IPS-NIHi11 (cell line): ENCODE measurements at places on chromosomes 1 and 21.

- no peak for DNase-seq
Observed at GRCh38 chr1:31706384-31707058, 2.7 kb upstream of the COL16A1 start.

DNA sequence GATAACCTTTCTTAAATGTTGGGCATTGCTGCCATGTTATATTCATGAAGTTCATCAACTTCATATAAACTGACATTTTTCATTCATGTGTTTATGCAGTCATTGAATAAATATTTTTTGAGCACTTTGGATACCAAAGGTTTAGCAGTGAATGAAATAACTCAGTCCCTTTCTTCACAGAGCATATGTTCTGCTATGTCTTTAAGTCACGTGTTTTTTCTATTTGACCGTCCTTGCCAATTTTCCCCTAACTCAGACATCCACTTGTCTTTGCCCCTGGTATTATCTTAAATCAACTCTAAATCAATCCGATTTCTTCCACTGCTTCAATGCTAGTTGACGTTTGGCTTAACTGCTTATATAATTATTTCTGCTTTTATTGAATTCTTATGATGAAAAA lies 16.6 kb downstream of the ADARB1 start:
- DNase-seq, result no peak

DNA sequence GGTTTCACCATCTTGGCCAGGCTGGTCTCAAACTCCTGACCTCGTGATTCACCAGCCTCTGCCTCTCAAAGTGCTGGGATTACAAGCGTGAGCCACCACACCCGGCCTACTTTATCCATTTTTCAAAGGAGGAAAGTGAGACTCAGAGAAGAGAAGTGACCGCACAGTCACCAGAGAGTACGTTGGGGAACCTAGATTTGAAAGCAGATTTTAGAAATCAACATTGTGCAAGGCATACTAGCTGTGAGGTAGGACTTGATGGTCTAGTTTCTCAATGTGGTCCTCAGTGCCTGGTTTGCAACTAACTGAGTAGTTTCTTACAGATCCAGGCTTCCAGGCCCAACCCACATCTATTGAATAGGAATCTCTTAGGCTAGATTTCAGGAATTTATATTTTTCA lies 1.7 kb upstream of the PRCC start:
- DNase-seq, result no peak

GRCh38 chr1:107574044-107574443 lies 390.9 kb downstream of the VAV3 start:
- no peak for DNase-seq

GRCh38 chr1:246170574-246171261 lies 336.4 kb downstream of the SMYD3 start:
- no peak for DNase-seq

DNA sequence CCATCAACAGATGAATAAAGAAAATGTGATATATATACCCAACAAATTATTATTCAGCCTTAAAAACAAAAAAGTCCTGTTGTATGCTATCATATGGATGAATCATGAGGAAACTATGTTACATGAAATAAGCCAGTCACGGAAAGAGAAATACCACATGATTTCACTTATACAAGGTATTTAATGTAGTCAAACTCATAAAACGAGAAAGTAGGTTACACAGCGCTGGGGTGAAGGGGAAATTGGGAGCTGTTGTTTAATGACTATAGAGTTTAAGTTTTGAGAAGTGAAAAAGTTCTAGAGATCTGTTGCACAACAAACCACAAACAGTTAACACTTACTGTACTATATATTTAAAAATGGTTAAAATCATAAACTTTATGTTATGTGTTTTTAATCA lies 58.5 kb downstream of the SLC25A24 start:
- DNase-seq, result no peak

- DNase-seq, result peak; percentile 37
Observed at GRCh38 chr1:109821221-109821669, 57.5 kb upstream of the EPS8L3 start.

- DNase-seq, result no peak
Observed at GRCh38 chr21:36245649-36246048, 74.3 kb upstream of the MORC3 start.

DNA sequence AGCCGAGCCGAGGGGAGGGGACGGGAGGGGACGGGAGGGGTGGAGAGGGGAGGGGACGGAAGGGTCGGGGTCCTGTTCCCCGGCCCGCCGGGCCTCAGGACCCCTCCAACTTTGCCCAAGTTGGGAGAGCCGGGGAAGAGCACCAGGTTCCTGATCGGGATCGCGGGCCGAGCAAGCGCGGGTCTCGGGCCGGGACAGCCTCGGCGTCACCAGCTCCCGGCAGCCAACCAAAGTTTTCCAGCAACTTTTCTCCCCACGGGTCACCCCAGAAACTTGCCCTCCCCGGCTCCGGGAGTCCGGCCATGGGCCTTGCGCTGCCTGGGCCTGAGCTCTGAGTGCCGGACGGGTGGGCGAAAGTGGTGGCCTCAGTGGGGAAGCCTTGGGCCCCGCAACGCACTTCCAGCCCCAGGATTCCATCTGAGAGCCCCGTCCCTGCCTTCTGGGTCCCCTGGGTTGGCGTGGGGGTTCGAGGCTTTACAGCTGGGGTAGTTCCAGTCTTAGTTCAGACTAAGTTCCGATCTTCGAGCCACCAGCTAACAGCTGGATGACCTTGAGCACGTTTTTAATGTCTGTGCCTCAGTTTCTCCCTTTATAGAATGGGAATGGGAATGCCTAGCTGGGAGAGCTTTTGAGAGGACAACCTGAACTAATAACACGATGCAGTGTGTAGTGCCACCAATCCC lies 458 bp downstream of the ZC3H12A start:
- no peak for DNase-seq

- no peak for DNase-seq
Observed at GRCh38 chr1:180494370-180494769, 8.0 kb downstream of the ACBD6 start.

DNA sequence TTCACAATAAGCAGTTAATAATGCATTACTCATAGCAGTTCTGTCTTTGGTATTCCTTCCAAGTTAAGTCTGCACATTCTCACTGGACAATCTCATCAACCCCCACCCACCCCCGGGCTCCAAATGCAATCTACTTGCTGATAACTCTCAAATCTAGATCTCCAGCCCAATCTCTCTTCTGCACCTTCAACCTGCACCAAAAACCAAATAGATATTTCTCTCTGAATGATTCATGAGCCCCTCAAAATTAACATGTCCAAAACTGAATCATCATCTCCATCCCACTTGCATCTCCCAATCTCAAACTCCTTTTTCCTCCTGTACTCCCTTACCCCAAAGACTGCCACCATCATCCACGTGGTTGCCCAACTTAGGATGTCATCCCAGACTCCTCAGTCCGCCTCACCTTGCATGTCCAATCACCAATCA lies 2.7 kb downstream of the DOCK7 start:
- no peak for DNase-seq

DNA sequence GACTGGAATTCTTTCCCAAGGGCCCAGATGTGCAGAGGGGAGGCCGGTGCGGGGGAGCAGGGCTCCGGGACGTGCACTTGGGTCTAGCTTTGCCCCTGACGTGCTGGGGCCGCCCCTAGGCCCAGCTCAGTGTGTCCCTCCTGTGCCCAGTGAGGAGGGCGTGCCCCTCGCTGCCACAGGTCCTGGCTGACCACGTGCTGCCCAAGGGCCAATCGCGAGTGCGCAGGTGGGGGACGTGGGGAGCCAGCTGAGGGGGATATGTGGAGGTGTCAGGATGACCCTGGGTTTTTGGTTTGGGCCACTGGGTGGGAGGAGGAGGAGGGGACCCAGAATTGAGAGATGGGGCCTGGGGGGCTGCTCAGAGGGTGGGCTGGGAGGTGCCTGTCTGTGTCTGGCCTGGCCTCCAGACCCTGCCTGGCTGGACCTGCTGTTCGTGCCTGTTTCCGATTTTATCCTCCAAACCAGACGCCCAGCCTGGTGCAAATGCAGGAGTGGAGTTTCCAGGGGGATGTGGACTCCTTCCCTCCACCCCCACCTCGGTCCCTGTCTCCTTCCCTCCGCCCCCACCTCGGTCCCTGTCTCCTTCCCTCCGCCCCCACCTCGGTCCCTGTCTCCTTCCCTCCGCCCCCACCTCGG lies 6.1 kb upstream of the RNF223 start:
- peak; percentile 92 for DNase-seq

DNA sequence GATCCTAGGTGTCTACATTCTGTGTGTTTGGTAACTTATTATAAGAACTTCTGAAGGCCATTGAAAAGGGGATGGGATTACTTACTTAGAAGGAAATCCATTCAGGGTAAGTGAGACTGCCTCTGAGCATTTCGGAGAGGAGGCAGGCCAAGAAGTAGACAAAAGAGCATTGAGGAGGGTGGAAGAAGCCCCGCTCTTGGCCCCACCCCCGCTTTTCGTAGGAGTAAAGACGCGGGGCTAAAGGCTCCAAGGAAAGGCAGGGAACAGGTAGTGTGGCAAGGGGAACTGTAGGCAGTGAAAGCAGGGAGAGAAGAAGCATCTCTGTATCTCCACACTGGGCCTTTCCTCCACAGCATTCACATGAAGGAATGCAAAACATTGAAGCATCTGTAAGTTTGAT lies 51.8 kb upstream of the GRIK1 start:
- peak; percentile 22 for DNase-seq

DNA sequence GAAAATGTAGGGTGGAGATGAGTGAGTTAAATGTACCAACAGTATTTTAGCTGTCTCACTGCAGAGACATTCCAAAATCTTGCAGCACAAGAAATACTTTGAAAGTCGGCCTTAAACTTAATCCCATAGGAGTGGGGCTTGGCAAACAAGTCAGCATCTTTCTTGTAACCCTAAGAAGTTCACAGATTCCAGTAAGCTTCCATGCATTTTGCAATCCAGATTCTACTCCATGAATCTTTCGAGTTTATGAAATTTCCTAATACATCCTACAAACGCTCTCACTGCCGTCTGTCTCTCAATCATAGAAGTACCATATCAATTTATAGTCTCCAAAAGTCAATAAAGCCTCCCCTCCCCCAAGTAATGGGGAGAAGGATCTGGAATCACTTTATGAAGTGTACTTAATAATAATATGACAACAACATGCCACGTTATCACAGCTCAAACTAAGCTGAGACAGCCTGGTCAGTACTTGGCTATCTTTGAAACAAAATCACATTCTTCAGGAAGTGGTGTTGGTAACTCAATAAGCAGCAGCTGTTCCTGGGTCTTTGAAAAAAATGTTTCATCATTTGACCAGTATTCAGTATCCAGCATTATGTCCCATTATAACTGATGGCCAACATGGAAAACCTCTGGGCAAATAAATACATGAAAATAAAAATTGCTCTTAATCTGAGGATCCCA lies 317.4 kb upstream of the RUNX1 start:
- DNase-seq, result no peak

GRCh38 chr1:54711536-54711935 lies 4.1 kb upstream of the TTC4 start:
- no peak for DNase-seq

- DNase-seq, result no peak
Observed at GRCh38 chr1:226778657-226779058, 39.6 kb upstream of the ITPKB start.

DNA sequence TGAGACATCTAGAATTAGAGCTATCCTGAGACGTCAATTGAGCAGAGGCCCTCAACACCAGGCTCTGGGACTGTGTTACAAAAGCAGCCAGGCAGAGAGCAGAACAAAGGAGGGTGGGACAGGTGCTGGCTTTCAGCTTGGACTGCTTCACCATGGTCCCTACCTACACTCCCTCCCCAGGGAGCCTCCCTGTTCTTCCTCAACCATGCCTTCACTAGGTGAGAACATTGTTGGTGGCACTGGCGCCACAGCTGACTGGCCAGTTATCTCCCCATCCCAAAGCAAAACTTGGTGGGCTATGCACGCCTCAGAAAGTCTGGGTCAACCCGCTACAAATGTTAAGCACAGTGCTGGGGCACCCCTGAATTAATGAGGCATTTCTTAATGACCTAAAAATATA lies 87.8 kb downstream of the NMNAT2 start:
- peak; percentile 58 for DNase-seq

GRCh38 chr1:156056326-156056849 lies 1.8 kb downstream of the LAMTOR2 start:
- DNase-seq, result no peak

DNA sequence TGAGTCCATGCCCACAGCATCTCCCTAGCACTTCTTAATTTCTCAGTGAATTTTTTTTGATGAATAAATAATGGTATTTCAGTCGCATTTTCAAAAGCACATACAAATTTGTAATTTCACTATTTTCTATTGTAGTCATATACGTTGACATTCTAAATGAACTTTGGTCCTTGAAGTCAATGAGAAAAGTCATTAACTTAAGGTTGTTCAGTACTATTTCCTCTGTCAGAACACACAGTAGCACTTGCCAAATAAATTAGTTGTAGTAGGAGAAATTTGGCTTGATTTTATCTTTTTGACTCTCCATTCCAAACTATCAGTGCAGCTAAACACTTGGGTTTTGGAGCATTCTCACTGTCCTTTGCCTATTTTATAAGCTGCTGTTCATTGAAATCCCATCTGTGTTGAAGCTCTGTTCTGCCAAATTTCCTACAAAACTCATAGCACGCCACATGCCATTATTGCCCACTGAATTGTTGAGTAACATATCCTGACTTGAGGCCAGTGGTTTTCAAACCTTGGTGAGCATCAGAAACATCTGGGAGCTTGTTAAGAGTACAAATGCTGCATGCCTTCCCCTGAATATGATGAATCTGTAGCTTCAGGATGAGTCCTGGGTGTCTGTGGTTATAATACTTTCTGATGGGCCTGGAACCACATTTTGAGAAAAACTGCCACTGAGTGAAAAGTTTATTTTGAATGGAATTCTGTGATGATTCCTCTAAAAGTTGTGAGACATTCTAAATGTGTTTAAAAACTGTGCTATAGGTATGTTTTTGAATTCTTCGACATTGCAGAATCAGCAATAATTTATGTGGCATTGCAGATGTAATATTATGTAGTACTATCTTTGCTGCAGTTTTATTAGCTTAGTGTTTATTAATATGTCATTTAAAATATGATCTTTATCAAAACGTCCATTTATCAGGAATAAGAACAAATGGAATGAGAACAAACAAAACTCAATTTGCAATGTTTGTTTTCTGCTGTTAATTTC lies 78.9 kb downstream of the DNM3 start:
- DNase-seq, result no peak

DNA sequence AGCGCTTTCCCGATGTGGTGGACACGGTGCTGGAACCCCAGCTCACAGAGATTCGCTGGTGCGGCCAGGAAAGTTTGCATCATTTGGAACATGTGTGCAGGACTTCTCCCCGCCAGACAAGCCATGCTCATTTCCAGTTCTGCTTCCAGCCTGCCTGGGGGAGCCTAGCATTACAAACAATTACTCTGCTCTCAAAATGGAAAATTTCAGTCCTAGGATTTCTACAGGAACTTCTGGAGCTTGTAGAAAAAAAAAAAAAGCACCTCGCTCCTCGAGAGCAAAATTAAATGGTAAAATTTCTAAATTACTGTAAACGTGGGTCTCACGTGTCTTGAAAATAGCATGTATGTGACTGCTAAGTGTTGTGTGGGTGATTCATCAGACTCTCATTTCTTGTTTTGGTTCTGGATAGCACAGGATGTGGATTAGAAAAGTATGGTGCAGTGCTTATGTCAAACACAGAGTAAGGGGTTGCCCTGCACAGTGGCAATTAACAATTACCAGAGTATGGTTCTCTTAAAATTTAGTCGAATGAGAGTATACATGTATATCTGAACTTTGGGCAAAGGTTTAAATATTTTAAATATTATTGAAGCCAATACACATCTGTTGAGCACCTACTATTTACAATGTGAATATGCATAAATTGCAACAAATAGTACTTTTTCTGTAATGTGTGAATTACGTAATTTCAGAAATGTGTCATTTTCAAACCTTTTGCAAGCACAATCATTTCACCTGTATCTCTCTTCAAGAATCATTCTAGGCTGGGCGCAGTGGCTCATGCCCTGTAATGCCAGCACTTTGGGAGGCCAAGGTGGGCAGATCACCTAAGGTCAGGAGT lies 61.8 kb upstream of the PTGFRN start:
- DNase-seq, result no peak

GRCh38 chr1:63877816-63878215 lies 104.0 kb downstream of the ROR1 start:
- DNase-seq, result no peak
